ENCODE measurements at places on chromosomes 2 and 18.

DNA sequence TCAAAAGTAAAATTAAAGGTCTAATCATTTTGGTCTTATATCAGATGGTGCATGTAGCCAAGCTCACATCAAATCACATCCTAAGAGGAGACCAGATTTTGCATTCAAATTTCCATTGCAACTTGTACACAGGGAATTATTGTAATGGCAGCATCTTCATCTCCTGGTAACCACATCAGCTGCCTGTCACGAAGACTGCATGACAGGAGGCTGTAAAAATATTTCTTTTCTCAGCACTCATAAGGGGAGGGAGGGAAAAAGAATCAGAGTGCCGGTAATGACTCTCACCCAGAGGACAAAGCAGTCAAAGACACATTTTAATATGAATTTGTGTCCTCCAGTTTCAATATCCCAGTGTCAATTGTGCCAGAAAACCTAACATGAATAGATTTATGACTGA, 216.7 kb downstream of the TMEM163 start:
- DNase-seq = no peak

- no peak for DNase-seq
Observed at GRCh38 chr2:108614043-108614545, 79.8 kb downstream of the LIMS1 start.

DNA sequence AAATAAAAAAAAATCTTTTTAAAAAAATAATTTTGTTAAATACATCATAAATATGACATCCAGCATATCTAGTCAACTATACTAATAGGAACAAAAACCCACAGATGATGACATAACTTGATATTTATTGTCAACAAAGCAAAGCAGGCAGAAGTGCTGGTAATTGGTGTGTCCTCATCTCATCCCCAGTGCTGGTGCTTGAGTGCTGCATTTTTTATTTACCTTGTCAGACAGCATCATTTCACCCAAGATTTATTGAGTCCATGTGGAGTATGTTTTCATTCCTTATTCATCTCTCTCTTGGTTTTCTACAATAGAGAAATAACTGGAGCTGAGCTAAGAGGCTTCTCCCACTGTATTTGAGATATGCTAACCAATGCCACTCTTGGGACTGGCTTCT, 191.6 kb upstream of the SLC14A2 start:
- DNase-seq = no peak

DNA sequence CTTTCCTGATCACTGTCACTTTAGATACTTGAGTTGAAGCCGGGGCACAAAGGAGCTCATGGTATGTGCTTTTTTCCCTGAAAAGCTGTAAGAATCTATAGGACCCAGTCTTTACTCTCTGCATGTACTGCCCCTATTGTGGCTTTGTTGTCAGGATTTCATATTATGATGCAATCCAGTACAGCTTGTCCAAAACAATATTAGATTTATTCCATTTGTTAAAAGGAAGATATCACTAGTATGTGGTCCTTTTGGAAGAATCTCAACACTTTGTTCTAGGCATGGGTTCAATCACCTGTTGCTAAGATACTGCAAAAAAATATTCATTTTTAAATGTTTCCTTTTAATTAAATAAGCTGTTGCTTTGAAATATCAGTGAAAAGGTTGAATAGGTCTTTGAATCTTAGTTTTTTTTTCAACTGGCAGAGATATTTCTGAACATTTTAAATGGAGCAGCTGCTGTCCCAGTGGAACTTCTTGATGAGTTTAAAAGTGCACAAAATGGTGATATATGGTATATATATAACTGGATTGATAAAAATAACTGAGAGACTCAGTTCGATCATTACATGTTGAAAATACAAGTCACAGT, 256.6 kb upstream of the NT5C1B start:
- no peak for DNase-seq

GRCh38 chr2:109130723-109130995, 1.7 kb downstream of the SH3RF3 start:
- DNase-seq = no peak

DNA sequence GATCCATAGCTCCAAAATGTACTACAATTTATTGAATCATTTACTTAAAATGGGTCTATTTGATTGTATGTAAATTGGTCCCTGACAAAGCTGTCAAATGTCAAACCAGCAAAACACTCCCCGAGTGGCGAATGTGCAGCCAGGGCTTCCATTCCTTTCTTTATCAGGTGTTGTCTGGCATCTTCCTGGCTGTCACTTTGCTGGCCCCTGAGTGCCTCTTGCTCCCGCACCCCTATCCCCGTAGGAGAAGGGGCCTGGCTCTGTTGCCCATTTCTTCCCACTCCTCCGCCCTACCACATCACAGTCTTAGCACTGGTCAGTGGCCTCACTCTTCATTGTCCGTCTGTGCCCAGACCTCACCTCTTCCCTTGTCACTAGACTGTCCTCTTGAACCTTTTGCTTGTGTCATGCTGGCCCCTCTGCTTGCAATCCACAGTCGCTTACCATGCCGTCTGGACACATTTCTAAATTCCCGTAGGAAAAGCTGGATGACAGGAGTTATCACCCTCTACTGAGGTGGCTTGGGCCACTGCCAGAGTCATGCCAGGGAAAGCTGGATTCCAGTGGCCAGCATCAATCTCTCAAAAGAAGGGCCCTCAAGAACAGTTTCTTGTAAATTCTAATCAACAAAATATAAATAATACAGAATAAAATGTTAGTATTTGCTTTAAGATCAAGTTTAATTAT, 15.4 kb downstream of the UBE2F start:
- DNase-seq = no peak

DNA sequence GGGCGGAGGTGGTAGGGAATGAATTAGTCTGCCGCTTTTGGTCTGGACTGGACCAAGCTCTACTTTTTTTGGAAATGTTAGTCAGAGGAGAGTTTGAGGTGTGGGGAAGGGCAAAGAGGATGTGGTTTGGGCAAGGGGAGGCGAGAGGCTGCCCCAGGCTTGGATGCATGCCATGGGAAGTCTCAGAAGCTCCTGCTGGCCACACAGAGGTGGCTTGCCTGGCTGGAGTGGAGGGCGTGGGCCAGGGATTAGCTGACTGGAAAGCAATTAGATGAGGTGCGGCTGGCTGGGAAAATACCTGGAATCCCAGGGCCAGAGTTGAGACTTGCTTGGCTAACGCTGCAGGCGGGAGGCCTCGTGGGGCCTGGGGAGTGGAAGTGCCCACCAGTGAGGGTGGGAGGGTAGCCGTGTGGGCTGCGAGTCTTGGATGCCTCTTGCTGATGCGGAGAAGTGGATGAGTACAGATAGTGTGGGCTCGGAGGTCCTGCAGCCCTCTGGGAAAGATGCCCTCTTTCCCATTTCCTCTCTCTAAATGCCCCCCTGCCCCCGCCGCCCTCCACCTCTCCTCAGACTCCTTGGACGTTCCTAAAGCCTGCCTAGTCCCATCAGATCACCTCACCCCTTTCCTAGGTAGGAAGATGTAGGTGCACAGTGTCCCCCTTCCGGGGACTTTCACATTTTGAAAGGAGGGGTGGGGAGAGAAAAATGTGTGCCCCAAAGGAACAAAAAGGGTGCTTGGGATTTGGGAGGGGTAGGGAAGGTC, 117.6 kb downstream of the SMAD7 start:
- DNase-seq = no peak

DNA sequence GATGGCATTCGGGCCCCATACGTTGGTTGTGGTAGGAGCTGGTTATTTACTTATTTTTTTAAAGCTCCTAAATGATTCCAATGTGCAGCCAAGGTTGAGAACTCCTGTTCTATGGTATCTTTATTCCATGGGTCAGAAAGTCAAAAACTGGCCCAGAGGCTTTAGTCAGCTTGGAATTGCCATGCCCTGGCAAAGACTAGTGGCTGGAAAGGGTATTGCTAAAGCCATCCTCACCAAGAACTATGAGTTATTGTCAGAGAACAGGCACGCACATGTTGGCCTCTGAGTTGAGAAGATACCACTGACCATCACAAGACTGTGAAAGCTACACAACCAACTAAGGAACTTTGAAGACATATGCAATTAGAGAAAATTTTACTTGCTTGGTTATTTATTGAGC, 47.9 kb upstream of the ACMSD start:
- no peak for DNase-seq

DNA sequence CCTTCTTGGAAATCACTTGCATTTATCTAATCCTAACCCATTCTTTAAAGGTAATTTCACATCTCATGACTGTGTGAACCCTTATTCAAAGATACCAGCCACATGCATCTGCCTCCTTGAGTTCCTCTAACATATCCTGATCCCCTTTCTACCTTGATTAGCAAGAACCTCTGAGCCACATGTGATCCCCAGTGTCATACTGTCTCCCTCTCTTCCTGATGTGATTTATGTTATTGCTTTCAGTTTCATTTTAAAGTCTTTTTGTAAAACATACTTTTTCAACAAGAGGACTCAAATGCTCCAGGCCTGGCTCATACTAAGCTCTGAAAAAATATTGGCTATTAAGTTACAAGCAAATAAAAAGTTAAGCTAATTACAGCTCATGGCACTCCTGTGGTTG, 470.1 kb downstream of the DLGAP1 start:
- DNase-seq = no peak

DNA sequence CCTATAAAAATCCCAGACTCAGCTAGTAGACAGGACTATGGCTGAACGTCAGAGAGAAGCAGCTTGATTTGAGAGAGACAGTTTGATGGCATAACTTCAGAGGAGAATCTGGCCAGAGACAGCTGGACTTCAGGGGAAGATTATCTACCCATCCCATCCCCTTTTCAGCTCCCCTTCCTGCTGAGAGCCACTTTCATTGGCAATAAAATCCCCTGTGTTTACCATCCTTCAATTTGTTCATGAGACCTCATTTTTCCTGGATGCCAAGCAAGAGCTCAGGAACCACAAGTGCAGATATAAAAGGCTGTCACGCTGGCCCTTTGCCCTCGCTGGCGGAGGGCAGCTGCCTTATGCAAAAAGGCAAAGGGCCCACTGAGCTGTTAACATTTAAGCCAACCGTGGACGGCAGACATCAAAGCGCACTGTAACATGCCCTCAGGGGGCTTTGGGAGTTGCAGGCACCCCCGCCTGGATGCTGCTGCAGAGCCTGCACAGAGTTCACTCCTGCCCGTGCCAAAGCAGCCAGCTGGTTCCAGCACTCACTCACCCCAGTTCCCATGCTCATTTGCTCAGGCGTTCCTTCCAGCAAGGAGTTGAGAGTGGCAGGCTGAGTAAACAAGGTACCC, 164.3 kb upstream of the PGAP1 start:
- DNase-seq = no peak

- DNase-seq = peak; percentile 30
Observed at GRCh38 chr2:9703701-9704221, 73.0 kb upstream of the YWHAQ start.

DNA sequence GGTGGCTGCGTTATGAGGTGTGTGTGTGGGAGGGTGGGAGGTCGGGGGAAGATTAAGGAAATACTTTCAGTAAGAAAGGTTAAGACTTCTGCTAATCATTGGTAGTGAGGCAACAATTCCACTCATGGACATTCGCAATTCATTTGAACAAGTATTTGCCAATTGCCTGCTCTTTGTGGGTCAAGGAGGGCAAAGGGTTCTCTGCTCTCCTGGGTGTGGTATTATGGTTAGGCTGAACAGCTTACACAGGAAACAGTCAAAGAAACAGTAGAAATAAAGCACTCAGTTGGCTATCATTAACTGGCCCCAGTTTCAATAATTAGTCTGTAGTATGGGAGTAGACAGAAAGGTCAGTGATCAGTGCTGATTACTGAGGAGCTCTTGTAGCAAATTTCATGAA, 357.0 kb upstream of the FANCL start:
- no peak for DNase-seq

GRCh38 chr2:75710577-75711253, at the start of gene GCFC2:
GCFC2 (minus strand) TSS chr2:75710915; CDS start chr2:75710855, 60 bp downstream.
- peak; percentile 83 for DNase-seq

DNA sequence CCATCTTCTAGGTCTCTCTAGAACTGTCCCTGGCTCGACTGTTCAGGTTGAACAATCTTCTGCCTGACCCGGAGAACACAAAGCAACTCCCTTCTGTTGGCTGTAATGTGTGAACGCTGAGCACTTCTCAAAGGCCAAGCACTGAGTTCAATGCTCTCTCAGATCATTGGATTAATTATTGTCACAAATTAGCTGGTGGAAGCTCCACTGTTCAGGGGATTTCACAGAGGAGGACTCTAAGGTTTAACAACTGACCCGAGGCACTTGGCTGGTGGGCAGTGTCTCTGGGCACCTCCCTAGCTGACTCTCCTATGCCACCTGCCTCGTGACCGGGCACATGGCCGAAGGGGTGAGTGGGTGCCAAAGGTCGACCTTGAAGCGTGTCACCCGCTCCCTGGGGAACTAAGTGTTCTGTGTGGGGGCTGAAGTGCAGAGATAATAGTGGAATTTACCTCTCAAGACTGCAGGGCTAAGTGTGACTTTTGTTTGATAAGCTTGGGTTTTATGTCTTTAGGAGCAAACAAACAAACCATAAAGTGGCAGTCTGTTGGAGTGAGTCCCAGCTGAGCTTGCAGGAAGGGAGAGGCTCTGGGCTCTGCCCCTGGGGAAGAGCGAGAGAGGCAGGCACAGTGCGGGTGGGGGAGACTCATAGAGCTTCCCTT, 64.8 kb downstream of the BCL2L11 start:
- no peak for DNase-seq

DNA sequence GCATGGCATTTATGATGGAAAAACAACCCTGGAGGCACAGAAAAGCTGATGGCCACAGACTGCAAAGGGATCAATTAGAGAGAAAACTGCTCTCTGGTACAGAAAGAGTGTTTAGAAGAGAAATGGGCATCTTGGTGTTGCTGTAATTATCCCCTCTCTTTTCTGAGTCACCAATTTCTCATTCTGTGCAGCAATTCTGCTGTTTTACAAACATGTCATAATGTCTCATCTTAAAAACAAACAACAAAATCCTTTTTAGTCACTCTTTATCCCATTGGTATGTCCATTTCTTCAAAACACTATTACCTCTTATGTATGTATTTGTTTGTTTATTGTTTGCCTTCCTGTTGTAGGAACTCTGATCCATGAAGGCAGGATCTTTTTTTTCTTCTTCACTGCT, 73.9 kb upstream of the HK2 start:
- DNase-seq = no peak

GRCh38 chr2:20091305-20091991, 40.0 kb upstream of the LAPTM4A start:
- no peak for DNase-seq

DNA sequence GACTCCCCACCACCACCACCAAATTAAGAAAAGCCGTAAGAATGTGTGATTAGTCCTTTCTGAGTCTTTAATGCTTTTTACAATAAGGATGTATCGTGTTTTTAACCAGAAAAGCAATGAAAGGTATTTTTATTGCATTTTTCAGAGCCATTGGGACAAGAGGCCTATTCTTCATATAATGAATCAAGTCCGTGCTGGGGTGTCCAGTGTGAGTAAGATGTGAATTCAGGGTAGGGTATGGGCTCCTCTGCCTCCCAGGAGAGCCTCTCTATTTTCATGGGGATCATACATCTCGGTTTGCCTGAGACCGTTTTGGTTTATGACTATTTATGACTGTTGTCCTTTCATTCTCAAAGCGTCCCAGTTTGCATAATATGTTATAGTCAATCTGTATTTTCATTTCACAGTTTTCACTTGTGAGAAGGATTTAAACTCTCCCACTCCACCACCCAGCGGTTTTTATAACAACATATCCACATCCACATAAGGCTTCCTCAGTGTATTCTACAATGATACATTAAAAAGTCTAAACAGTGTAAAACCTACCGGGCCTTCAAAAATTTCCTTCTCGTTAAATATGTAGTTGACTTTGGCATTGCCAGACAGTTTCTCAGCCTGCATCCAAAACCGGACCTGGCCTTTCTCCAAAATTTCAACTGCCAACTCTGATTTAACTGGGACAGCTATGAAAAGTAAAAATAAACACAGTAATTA, 80.8 kb upstream of the LPIN2 start:
- DNase-seq = no peak

All from NCI-H460 (cell line).